Lung microvascular endothelial cell (primary cell): ENCODE measurements at places on chromosomes 16 and 17. TPM values are rescaled to one million over a fixed set of nuclear protein-coding genes. Genes with fewer than 3 reads are reported as not detected.

The NOG gene
- total RNA-seq = 0.65 and 1.8 TPM in 2 replicates

The CKLF gene
- total RNA-seq = 51.6 and 73.0 TPM in 2 replicates

The HS3ST3B1 gene
- 0.22 and 1.6 TPM in 2 replicates for total RNA-seq

The PSMD12 gene
- total RNA-seq = 16.6 and 21.0 TPM in 2 replicates

The VTN gene
- total RNA-seq = under 0.01 TPM in 2 replicates

The NSMCE1 gene
- 34.4 and 41.1 TPM in 2 replicates for total RNA-seq

The MYH1 gene
- not detected in 2 replicates for total RNA-seq

The TRAF7 gene
- 60.8 and 63.9 TPM in 2 replicates for total RNA-seq

The CHST4 gene
- total RNA-seq = not detected in 2 replicates

The HBA1 gene
- not detected in 2 replicates for total RNA-seq

The CRYBA1 gene
- not detected in 2 replicates for total RNA-seq

The HOXB13 gene
- total RNA-seq = under 0.01 TPM in 1 of 2 replicates, not detected in the other

The KRT13 gene
- total RNA-seq = under 0.01 TPM in 1 of 2 replicates, not detected in the other

The SLC5A2 gene
- total RNA-seq = not detected in 2 replicates

The WNT9B gene
- total RNA-seq = not detected in 2 replicates

The PSME3IP1 gene
- total RNA-seq = 45.5 and 47.2 TPM in 2 replicates

The SRCIN1 gene
- total RNA-seq = under 0.01 TPM in 2 replicates

The SSTR5 gene
- total RNA-seq = 0.20 and 0.22 TPM in 2 replicates
